Fibroblast of skin of abdomen (primary cell): ENCODE measurements at places on chromosomes 4 and X.

DNA sequence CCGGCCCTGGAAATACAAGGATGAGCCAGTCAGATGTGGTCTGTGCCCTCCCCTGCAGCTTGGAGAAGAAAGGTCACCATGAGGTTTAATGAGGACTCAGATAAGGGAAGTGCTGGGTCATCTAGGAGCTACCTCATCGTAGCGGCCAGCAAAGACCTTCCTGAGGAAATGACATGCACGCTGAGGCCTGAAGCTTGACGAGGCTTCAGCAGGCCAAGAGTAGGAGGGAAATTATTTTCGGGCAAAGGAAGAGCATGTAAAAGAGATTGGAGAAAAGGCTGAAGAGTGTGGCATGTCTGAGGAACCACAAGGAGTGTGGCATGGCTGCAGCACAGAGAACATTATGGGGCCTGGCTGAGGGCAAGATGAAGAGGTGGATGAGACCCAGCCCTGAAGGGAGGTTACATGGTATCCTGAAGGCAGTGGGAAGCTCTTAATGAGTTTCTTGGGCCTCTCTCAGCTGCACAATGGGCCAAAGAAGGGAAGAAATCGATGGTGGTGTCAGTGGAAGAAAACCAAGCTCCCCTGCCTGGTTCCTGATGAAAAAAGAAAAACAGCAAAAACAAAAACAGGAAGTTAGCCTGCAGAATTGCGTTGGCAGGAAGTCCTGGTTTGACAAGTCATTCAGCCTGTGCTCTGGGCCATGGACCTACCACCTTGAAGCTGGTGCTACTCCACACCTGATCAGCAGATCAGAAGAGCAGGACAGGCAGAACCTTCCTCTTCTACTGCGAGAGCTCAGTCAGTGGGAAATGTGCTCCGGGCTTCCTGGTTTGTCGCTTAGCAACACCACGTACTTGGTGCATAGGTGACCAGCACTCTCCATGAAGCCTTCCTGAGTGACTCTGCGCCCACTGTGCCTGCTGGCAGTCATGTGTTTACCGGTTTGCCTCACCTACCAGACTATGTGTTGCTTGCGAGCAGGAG lies 134.5 kb upstream of the KLF3 start:
- DNase-seq = no peak

DNA sequence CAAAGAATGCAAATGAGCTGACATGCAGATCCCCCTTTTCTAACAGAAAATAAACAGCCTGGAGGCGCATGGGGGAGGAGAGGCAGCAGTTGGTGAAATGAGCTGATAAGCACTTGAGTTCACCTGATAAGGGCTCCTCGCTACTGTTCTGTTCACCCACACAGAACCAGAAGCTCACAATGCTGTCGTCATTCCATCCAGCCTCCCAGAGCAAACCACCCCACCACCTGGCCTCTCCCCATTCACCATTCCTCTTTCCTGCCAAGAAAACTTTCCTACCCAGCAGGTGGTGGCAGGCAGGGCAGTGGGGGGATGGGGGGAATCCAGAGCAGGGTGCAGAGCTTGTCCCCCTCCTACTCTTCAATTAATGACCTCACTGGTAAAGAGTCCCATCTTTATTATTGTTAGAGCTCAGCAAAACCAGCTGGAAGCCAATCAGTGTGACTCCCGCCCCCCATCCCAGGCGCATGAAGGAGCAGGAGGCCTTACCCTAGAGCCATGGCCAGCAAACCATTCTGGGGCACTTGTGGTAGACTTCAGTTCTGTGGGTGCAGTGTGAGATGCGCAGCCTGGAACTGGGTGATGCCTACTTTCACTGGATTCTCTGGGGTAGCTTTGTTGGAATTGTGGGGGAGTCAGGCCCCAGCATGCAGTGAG lies 350.3 kb downstream of the ZIC3 start:
- DNase-seq = no peak

- DNase-seq = peak; percentile 86
Observed at GRCh38 chrX:22742174-22742573, 257.6 kb upstream of the DDX53 start.

DNA sequence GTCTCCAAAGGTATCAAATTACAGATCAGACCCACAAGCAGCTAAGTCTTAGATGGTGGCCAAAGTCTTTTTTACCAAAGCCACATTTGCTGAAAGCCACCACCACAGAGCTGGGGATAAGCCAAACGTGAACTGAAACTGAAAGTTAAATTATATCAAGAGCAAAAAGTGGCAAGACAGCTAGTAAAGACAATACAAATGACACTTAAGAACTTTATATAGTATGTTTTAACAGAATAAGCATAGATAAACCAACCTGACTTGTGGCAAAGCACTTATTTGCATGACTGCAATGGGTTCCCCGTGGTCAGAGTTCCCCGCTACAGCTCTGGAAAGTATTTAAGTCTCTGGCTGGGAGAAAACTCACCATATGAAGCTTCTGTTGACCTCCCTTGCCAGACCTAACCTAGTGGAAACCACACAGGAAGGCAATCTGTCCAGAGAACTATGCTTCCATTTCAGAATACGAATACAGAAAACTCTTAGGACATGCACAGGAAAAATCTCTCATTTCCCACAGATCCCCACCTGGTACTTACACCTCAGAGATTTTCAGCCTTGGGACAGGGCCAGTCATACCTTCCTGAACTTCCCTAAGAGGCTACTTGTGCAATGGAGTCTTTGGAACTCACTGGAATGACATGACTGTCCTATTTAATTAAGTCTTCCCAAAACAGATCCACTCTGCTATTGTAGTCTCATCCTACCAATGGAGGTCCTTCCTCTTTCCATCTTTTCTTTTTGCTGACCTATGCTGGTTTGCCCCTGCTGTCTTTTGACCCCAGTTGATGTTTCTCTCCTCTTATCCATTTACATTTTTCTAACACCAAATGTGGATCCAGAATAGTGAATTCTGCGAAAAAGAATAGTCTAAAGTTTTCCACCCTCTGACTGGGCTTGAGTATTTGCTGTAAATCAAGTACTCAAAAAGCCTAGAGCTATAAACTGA lies 225.1 kb downstream of the NR3C2 start:
- no peak for DNase-seq

DNA sequence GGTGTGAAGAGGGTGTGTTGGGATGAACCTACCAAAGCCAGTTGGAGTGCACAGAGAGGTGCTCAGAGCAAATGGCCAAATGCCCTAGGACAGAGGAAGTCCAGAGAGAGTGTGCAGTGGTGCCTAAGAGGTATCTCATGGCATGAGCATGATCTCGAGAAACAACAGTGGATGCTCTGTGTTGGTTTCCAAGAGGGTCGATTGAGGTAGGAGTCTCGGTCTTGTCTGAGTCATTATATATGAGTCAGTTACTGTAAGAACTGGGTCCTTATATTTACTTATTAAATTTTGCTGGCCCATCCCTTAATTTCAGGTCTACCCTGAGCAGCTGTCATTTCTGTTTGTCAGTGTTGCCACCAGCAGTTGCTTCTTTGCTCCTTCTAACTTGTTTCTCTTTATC lies 86.6 kb upstream of the TMEM150C start:
- DNase-seq = peak; percentile 18

- DNase-seq = no peak
Observed at GRCh38 chrX:7198499-7198898, 50.5 kb upstream of the PUDP start.

- no peak for DNase-seq
Observed at GRCh38 chr4:24686866-24687692, 102.7 kb upstream of the DHX15 start.

DNA sequence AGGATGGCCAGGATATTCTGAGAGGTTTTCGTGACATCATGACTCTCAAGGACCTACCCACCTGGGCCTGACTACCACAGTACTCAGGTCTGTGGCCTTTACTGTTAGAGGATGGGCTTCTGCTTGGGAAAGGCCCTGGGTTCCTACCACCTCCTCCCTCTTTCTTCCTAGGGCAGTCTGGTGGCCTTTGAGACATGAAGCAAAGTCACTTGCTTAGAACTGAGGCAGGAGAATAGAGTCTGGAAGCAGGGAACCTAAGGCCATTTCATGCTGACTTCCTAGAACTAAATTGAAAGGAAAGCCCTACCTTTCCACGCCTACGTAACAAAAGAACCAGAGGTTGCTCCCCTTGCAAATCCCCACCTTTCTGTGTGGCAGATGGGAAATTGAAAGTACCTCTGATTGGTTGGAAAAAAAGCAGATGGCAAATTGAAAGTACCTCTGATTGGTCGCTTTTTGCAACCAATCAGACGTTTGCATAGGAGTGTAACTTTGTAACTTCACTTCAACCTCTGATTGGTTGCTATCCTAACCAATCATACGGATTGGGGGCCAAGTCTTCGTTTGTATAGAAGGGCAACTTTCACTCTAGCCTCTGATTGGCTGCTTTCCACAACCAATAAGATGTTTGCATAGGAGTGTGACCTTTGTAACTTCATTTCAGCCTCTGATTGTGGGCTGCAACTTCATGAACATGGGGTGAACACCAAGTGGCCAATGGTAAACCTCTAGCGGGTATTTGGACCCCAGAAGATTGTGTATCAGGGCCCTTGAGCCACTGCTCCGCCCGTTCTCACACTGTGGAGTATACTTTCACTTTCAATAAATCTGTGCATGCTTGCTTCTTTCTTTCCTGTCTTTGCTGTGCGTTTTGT lies 9.9 kb upstream of the AKAP14 start:
- peak; percentile 7 for DNase-seq

DNA sequence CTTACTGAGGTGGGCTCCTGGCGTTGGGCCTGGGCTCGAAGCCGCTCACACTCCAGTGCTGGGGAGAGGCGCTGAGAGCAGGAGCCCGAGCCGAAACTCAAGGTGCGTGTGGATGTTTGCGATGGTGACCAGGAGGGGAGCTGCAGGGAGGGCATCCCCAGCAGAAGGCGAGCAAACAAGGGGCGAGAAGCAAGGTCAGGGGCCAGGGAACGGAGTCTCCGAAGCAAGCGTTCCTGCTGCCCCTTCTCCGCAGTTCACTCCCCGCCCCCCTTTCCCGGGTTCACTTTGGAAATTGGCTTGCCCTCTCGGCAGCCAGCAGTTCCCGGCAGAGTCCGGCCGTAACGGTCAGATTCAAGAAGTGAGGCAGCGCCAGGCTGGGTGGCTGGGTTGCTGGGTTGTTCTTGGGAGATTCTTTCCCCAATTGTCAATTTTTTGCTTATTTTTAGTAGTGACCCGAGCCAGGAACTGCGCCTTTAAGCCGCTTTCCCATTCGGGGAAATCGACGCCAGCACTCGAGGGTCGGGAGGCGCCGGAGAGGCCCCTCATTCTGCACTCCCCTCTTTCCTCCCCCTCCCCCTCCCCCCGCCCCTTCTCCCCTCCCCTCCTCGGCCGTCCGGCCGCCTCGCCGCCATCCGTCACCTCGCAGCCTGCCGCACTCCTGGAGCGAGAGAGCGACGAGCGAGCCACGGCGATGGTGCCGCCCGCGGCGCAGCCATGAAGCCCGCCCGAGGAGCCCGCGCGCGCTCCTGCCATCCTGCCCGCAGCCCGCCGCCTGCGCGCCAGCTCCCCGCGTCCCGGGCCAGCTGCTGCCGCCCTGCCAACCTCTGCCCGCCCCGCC lies at the start of gene FRMPD3:
Gene FRMPD3 (plus strand): TSS at position 655 of the 838 bp plus-strand sequence. CDS start 76,937 bp downstream, outside the sequence.
- DNase-seq = no peak

GRCh38 chr4:5800496-5800895 lies 89.5 kb downstream of the EVC start:
- no peak for DNase-seq

DNA sequence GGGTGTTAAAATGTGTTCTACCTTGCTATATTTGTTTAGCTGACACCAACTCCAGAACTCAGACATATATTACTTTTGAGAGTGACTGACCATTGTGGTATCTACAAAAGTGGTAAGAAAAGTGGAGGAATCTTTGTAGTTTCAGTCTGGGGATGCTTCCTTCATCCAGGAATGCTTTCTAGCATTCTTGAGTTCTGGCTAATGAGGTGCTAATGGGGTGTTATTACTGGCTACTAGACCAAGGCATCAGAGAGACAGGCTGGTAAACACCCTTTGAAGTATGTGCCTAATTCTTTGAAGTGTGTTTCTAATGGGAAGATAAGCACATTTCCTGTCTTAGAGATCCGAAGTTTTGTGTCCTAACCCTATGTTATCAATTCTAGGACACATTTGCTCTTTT lies 310.4 kb downstream of the SPRY1 start:
- DNase-seq = peak; percentile 75

- no peak for DNase-seq
Observed at GRCh38 chr4:190016369-190017289, 10.4 kb downstream of the FRG2 start.

GRCh38 chr4:151114338-151114737 lies 14.9 kb downstream of the RPS3A start:
- no peak for DNase-seq

DNA sequence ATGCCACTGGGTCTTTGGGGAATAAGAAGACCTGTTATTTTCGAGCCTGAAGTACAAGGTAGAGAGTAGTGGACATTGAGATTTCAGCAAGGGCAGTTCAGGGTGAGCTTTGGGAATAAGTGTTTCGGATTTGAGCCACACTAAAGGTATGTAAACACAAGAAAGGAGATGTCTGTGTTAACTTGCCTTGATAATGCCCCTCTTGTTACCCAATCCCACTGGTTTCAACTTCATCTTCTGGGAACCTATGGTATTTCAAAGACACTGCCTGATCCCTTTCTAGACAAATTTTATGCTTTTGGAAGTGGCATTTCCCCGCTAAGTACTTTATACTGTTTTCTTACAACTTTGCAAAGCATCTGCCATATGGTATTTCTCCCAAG lies 79.4 kb downstream of the SLC9A6 start:
- no peak for DNase-seq

GRCh38 chr4:125244848-125245450 lies 69.8 kb upstream of the FAT4 start:
- DNase-seq = peak; percentile 40

DNA sequence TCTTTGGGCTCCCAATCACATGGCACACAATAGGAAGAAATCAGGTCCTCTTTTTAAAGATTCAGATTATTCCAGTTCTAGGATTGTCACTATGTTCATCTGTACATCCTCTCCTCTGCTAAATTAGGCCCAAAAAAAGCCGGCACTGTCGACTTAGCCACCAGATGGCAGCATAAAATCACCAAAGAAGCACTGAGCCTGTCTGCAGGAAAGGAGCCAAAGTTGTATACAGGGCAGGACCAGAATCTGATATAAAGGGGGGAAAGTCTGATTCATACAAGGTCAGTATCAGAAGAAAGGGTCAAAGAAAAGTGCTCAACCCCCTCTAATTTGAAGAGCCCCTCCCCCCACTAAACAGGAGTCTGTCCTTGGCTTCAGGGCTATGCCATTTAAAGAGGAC lies 292.5 kb downstream of the CHIC1 start:
- DNase-seq = peak; percentile 54

DNA sequence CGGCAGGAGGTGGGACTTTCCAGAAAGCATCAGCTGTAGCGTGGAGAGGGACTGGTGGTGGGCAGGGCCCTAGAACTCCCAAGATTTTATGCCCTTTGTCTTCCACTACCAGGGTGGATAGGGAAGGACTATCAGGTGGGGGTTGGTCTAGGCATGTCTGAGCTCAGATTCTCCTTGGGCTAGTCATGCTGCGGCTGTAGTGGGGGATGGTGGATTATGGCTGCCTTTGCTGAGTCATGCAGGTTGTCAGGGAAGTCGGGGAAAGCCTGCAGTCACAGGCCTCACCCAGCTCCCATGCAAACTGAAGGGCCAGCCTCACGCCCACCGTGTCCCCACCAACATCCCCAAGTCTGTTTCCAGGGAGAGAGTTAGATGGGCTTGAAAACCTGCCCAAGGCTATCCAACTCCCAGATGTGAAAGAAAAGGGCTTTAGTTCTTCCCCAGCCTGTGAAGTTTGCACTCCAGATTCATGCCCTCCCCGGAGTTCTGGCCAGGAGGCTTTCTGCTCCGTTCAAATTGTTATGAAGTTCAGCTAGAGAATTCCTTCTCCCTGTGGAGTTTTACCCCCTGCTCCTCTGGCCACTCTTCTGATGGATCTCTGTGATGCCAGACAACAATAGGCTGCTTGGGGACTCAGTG lies 13.4 kb upstream of the MEPE start:
- DNase-seq = peak; percentile 96
